ENCODE measurements at places on chromosomes 3 and 15. TPM values are rescaled to one million over a fixed set of nuclear protein-coding genes. Genes with fewer than 3 reads are reported as not detected.

Gene GMNC
- 8.1 TPM for polyA plus RNA-seq

Gene AGBL1
- polyA plus RNA-seq = 0.18 TPM

- no peak for DNase-seq
These were observed 35.7 kb downstream of the CLK3 start for GRCh38 chr15:74651242-74651741.

DNA sequence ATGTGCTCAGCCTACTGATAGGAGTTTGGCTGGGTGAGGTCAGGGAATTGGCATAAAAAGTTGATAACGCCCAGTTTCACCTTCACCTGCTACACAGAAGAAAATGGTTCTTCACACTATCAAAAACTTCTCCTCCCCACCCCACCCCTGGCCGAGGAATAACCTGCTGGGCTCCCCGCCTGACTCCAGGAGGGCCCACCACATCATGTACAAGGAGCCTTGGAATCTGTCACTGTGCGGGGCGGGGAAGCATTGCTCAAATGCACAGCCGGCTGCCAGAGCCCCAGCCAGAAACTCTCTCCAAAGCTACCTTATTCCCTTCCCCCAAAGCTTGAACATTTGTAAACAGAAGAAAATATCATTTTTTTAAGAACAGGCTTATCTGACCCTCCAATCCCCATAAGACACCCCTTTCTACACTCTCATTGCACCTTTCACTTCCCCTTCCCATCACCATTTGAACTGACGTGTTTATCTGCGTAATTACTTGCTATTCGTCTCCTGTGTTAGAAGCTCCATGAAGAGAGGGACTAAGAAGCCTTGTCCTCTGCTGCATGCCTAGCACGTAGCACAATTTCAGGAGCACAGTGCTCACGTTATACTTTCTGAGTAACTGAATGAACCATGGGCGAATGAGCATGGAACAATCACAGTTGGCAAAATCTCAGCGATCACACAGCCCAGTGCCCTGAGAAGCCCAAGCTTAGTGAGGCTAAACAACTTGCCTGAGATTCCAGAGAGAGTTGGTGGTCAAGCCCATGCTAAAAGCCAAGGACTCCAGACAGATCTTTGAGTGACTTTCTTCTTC is 82.9 kb downstream of the HES1 start:
- DNase-seq = no peak

DNA sequence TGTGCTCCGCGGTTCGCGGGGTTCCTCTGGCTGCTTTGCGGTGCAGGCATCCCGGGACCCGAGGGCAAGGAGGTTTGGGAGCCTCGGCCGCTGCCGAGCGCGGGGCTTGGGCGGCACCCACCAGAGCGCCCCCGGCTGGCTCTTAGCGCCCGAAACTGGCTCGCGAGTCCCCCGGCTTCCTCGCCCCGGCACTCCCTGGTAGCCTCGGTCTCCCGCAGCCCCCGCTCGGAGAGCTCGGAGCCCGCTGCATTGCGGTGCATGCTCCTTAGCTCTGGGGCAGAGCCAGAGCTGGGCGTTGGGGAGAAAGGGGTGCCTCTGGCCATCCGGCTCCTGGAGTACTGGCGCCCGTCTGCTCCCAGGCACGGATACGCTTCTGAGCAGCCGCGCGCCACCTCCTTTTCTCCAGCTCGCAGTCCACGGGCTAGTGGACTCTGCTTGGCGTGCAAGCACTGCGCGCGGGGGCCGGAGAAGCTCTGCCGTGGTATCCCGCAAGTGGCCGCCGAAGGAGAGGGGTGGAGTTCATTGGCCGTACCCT is 753 bp downstream of the EPHB1 start:
- DNase-seq = no peak

GRCh38 chr3:148856384-148856783 is 8.7 kb upstream of the CPA3 start:
- no peak for DNase-seq

DNA sequence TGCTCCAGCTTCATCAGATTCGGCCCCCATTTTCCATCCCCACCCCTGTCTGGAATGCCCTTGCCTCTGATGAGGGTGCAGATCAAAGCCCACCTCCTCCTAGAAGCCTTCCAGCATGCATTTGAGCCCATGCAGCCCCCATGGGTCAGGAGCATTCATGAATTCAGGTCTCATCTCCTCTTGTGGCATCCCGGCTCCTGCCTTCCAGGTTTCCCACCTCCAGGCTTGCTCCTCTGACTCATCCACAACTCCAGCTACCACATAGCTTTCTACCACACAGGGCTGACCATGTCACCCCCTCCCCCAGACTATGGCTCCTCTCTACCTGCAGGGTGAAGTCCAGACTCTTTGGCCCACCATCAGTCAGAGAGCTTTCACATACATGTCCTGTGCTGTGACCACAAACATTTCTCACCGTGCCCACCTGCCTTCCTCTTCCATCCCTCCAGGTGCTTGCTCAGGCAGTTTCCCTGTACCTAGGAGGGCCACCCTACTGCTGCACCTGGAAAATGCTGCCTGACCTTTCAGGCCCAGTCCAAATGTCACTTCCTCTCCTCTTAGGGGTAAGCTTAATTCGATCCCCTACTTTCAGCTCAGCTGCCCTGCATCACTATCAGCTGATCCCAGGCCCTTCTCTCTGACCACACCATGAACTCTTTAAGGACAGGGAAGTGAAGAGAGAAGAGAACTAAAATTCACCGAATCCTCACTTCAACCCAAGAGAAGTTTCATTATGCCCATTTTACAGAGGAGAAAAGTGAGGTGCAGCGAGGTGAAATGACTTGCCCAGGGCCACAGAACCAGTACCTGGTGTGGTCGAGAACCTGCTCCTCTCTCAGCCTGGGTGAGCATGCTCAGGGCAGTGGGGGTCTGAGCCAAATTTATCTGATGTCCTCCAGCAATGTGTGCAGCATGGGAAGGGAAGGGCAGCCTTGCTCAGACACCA is 13.7 kb upstream of the FGD5 start:
- DNase-seq = no peak

DNA sequence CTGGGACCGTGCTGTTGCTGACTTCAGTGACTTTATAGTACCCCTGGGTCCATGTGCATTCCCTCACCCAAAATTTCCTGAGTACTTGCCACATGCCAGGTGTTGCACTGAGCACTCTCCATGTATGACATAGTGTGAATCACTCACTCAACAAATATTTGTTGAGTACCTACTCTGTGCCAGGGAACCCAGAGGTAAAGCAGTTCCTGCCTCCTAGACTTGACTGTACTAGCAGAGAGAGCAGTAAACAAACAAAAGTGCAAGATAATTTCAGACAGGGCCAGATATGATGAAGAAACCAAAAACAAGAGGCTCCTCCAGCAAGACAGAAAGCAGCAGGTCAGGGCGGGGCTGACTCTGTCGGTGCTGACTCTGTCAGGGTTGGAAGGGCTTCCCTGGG is 12.2 kb downstream of the TGM4 start:
- DNase-seq = no peak

DNA sequence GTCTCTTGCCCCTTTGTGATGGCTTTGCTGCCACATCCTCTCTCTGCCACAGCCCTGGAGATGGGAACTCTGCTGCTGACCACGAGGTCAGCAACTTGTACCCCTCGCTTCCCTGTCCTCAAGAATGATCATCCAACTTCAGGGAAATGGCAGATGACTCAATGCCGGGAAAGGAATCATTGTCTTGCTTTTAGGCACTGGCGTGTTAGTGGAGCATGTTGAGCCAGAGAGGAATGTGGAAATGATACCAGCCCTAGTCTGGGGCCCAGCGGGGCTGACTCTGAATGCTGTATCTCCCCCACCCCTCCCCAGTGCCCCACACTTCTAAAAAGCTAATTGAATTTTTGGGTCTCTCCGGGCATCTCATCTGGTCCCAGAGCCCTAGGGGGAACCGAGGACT is 184.9 kb upstream of the BHLHE40 start:
- DNase-seq = no peak

DNA sequence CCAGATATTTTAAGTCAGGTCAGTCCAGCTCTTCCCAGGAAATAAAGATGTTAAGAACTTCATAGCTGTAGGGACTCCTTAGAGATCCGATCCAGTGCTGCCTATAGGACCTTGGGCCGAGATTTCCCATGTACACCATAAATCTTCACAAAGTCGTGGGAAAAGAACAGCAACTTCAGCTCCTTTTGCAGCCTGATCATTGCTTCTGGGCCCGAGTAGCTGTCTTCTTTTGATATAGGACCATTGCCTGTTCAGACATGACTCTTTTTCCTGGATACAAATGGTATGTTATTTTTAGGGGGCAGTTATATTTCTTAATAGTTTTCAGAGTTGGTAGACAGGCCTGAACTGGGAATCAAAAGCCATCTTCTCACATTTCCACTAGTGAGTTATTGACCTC is 20.5 kb downstream of the IL1RAP start:
- DNase-seq = no peak

GRCh38 chr15:40052604-40053003 is 13.6 kb upstream of the SRP14 start:
- no peak for DNase-seq

DNA sequence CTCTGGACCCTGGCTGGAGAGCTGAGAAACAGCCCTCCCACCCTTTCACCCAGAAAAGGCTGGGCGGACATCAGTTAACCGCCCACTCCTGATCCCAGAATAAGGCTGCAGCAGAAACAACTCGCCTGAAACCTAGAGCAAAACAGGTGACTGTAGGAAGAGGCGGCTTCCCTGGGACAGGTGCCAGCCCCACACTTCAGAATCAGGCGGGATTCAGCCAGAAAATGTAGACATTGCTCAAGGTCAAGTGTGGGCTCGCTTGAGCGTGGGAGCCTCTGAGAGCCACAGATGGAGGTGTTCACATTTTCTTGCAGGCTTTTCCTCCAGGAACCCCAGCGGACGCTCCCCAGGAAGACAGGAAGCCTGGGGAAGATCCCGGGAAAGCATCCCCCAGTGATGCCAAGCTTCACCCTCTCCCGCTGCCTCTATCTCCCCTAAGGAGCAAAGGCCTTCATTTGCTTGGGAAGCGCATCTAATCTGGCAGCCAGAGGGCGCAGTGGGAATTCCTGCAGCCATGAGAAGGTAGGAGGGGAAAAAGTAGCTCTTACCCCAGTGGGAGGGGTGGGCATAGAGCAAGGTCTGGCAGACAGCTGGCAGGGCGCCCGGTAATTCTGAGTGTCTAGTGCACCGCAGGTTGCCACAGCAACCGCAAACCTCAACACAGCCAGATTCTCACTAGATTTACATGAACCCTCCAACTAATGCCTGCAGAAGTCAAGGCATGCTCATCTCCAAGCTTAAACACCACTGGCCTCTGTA is 77.7 kb downstream of the OCA2 start:
- DNase-seq = peak; percentile 79

- DNase-seq = no peak
These were observed 9.3 kb downstream of the CFAP92 start for GRCh38 chr3:128984596-128984995.

DNA sequence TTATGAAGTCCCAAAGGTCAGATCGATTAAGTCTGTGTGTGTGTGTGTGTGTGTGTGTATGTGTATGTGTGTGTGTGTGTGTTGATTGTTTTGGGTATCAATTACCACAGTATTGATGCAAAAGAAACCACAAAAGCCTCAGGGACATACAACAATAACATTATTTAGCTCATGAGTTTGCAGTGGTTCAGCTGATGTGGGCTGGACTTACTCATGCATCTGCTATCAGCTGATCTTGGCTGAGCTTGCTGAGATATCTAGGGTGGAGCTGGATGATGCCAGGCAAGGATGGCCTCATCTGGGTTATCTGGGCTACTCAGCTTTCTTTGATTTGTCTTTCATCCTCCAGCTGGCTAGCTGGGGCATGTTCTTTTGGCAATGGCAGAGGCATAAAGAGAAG is 82.4 kb upstream of the PRR23C start:
- no peak for DNase-seq

GRCh38 chr3:87982421-87982820 is 76.4 kb downstream of the CGGBP1 start:
- no peak for DNase-seq

DNA sequence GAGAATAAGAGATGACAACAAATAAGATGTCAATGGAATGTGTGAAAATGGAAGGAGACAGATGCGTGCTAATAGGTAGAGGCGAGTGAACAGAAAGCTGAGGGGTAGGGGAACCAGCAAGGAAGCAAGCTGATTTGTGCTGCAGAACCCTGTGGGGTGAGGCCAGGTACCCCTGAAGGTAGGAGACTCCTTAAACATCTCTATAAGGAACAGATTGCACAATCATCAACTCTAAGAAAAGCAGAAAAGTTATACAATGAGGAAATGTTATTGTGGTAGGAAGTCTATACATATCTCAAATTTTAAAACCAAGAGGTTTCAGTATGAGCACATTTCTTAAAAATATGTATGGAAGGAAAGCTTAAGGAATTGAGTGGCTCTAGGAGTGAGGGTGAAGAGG is 315.0 kb upstream of the TPM1 start:
- no peak for DNase-seq

DNA sequence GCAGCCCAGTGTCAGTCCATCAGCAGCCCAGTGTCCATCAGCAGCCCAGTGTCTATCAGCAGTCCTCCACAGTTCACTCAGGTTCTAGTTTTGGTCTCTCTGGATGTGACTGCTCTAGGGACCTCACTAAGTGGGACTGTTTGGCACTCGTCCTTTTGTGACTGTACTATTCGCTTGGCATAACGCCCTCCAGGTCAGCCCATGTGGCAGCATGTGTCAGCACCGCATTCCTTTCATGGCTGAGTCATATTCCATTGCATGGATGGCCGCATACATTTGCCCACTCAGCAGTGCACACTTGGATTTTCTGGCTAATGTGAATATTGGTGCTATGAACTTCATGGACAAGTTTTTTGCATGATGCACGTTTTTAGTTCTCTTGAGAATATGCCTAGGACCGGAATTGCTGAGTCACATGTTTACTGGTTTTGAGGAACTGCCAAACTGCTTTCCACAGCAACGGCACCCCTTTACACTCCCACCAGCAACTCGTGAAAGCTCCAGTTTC is 16.4 kb downstream of the CHST13 start:
- no peak for DNase-seq

DNA sequence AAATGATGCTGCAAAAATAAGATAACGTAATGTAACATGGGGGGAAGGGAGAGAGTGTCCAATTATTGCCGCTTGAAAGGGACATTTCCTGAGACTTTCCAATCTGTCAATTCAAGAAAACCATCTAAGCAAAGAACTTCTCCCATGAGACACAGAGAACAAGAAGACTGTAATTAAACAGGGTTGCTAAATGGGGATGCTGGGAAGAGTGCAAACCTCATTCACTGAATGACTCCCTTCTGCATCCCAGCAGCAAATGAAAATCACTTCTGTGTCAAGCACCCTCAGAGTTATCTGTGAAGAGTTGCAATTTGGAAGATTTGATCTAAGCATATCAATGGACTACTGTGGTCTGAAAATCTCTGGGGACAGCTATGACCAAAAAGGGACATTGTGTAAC is 3.6 kb downstream of the RFT1 start:
- no peak for DNase-seq

DNA sequence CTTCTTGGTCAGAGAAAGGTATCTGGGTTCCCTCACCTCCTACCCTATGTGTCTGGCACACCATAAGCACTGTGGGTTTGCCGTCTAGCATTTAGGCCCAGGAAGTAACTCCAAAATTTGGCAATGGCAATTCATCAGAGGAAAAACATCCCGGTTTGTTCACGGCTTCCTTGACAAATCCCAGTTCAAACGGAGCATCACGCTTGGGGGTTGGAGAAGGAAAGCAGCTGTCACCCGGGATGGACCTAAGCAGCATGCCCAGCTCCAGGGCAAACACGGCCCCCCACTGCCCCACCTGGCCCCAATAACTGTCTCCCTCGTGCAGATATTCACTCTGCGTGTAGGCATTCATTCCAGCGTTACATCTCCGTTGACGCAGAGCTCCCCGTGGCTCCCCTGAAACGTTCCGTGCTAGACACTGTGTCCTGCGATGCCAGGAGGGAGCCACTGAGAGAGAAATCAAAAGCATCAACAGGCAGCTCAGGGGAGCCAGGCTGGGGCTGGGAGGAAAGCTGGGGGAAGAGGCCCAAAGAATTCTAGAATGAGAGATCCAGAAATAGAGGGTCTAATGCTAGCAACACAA is 41.4 kb downstream of the NTRK3 start:
- no peak for DNase-seq

All from left kidney (tissue), 8 donors.